ENCODE measurements at places on chromosomes 7 and 10.

GRCh38 chr10:116634126-116634975, 13.6 kb downstream of the PNLIPRP2 start:
- no peak for DNase-seq

GRCh38 chr10:49441488-49442476, 45.9 kb upstream of the DRGX start:
- DNase-seq = peak; percentile 48

DNA sequence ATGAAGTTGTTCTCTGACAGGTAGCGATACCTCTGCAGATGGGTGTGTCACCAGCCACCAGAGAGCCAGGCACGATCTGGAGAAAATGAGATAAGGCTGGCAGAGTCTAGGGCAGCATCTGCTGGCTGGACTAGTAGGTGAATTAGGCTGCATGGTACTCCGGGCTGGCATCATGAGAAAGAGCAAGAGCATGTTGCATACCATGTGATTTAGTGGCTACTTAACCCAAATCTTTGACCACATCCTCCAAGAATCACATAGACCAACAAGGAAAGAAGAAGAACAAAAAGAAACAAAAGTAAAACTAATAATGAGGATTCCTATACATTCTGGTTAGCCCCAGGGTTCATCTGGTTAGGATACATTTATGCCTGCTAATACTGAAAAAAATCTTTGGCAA, 23.4 kb upstream of the FAM170B start:
- DNase-seq = no peak

- DNase-seq = no peak
Observed at GRCh38 chr7:151003572-151003971, 12.8 kb downstream of the NOS3 start.

DNA sequence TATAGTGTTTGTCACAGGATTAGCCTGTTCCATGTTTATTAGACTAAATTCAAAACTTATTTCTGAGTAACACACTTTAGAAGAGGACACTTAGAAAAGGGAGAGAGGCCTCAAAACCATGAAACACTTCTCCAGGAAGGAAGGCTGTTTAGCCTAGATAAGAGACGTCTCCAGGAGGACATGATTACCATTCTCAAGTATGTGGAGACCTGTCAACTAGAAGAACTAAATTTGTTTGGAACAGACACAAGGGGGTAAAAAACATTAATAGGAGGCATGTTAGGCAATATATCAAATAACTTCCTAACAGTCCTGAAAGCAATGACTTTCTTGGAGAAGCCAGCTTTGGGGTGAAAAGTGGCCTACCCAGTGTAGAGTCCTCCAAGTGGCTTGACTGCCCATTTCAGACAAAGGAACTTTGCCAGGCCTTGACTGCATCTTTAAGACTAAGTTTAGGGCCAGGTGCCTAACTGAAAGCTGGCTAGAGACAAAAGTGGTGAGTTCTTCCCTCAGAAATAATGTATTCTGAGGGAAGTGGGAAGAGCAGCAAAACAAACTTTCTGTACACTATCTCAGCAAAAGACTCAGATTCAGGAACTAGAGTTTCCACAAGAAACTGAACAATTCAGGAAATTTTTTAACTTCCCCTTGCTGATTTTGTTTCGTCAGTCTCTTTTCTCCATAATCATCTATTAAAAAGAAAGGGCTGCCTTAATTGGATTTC, 11.8 kb downstream of the NCOA4 start:
- no peak for DNase-seq

GRCh38 chr10:80160361-80161320, 28.1 kb downstream of the PLAC9 start:
- no peak for DNase-seq

GRCh38 chr10:76245951-76246495, 814.6 kb downstream of the LRMDA start:
- no peak for DNase-seq

DNA sequence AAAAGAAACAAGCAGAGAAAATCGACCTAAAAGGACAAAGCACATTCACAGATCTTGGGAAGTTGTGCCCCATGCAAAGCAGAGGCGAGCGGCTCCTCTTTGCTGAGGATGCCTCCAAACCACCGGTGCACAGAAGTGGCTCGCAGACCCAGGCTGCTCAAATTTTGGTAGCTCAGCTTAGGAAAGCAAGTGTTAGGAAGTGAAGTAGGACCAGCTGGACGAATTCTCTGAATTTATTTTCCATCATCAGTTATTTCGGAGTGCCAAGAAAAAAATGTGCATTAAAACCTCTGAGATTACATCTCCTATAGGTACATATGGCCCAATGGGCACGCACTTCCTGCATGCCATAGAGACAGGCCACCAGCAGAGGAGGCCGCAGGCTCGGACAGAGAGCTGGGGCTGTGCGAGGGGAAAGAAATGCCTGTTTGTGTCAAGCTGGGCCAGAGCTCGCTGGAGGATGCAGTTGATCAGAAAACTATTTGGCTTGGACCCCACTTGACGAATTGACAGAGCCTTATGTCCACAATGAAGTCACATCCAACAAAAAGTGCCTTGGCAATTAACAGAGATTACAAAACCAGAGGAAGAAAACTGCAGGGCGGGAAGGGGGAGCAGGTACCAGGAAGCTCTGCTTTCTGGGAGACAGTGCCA, 122.3 kb upstream of the LYZL2 start:
- DNase-seq = no peak

DNA sequence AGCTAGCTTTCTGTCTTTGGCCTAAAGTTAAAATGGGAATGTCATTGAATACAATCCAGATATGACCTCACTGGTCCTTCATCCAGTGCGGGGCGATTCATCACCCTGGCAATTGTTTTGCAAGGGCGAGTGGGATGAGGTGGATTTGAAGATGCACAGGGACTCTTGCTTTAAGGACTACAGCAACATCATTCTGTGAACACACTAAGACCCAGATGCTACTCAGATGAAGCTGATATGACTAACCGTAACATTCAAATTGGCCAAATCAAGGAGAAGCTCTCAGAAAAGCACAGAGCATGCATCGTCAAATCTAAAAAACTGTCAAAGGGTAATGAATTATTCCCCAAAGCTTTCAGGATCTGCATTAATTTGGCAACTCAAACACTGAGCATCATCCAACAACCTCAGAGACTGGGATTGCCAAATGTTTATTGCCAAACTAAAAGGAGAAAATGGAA, 12.8 kb downstream of the CPA1 start:
- no peak for DNase-seq

DNA sequence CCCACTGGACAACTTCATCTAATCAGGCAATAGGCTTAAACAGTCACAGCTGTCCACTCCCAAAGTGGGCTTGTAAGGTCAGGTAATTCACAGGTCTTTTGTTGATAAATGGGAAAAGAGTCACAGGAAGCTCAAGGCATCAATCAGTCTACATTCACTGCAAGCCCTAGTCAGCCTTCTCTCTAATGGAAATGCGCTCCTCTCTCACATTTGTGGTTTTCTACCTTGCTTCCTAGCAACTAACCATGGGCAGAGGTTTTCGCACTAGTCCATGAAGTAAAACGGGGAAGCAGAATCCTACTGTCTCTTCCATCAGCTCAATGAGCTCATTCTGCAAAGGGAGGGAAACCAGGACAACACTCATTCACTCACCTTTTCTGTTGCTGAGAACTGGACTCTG, 53.5 kb upstream of the APBB1IP start:
- DNase-seq = no peak

DNA sequence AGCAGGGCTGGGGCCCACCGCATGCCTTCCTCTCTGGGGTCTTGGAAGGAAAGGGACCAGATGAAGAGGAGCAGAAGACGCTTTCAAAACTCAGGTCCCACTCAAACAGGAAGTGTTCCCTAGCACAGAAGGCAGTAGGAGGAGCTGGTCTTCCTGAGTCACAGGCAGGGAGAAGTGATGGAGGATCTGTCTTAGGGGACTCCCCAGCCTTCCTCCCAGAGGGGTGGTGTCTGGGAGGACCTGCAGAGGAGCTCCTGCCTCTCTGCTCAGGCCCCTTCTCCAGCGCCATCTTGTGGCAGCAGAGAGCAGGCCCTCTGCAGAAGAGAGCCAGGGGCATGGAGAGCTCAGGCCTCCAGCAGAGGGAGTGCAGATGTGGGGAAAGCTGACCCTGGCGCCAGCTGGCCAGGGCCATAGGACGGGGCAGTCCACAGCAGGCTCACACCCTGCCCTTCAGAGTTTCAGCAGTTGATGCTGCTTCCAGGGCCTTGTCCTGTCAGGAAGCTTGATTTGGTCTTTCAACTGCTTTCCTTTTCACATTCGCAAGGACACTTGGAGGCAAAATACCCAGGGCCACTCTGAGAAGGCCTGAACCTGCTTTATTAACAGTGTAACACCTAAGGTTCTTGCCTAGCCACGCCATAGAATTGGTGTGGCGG, 62.2 kb upstream of the TARP start:
- DNase-seq = peak; percentile 75

DNA sequence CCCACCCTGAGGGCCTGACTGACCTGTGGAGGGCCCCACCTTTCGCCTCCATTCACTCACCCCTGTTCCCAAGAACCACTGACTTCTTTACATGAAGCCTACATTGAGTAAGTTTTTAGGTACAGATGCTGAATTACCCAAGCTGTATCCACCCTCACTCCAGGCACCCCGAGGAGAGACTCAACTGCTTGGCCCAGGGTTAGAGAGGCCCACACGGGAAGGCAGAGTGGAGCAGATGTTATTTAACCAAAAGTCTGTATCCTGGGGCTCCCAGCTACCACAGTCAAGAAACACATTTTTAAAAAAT, 213.1 kb upstream of the FRMD4A start:
- no peak for DNase-seq

DNA sequence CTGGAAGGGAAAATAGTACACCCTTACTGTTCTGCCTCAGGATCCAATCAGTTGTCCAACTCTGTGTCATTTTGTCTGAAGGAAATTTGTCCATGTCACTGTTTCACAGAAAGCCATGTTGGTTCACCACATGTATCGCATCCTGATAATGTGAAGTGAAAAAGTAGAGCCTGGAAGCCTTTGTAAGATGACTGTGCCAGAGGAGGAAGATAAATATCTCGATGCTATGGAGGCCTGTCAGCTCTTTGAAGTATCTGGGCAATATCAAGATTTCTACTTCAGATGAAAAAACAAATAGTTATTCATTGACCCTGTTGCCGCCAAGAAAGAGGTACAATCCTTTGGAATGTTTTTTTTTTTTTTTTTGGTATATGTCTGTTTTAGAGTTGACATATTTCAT, 270.5 kb downstream of the PHF14 start:
- no peak for DNase-seq

DNA sequence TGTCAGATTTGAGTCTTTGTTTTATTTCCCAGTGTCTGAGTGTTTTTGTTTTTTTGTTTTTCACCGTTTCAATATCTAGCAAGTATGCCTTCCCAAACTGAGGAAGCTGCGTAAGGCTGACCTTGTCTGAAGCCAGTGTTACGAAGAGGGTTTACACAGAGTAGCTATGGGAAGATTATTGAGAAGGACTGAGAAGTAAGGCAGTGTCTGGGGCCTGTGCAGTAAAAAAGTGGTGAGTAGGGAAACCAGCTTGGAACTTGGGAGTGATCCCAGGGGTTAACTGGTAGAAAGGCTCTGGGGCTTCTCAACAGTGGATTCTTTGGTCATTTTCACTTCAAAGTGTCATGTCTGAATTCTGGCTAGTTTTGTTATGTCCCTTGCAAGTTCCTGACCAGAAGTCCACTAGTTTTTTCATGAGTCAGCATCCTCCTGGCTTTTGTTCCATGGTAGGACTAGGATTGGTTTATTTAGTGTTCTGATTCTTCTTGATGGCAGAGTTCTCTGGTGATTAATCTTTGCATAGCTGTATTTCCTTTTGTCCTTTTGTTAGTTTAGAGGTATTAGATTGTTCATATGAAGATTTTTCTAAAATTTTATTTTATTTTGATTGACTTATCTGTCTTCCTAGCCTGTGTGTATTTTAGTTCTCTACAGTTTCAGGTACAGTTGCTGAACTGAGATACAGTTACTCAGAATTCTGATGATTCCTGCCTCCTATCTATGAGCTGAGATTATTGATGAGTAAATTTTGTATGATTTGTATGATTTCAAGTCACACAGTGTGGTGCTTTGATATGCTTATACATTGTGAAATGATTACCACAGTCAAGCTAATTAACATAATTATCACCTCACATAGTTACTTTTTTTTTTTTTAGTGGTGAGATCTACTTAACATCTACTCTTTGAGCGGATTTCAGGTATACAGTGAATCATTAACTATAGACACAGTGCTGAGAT, 19.0 kb downstream of the GARS1 start:
- DNase-seq = no peak

GRCh38 chr7:91248996-91249395, 15.2 kb upstream of the FZD1 start:
- DNase-seq = no peak

- DNase-seq = peak; percentile 83
Observed at GRCh38 chr10:116270771-116271592, 2.0 kb downstream of the GFRA1 start.

DNA sequence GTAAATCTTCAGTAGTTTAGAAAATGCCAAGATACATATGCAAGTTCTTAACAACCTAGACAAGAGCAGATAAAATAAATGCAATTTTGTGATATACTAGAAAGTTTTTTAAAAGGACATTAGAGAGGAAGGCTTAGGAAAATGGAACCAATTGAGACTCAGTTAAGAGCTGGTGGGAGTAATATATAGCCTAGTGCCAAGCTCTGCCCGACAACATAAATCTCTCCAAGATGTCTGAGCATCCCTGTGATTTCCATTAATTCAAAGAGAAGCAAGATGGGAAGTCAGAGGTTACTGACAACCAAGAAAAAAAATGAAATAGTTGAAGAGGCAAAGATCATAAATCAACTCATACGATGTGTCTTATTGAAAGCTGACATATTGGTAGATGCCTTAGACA, 74.5 kb downstream of the DGKB start:
- DNase-seq = no peak

- DNase-seq = no peak
Observed at GRCh38 chr7:101393865-101394264, 31.2 kb downstream of the COL26A1 start.

GRCh38 chr7:29196191-29196590, 1.6 kb downstream of the CHN2 start:
- no peak for DNase-seq

GRCh38 chr7:70360557-70360956, 762.3 kb downstream of the AUTS2 start:
- DNase-seq = no peak

DNA sequence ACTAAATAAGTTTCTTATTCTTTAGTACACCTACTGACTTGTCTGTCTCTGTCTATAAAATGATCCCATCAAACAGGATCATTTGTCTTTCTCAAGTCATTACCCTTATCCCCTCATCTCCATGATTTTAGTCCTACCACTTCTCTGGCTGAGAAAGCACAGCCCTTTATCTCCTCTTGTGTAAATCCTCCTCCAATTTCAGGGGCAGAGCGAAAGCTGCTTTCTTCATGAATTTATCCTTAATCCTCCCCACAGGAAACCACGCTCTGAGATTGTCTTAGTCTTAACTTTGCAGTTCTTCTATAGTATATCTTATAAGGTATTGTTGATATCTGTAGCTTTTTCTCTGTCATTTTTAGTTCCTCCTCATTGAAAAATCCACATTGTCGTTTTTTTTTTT, 239.7 kb upstream of the PLXDC2 start:
- DNase-seq = no peak

GRCh38 chr7:42137941-42138340, 99.1 kb downstream of the GLI3 start:
- DNase-seq = no peak

GRCh38 chr10:85597006-85597405, 769.6 kb downstream of the GRID1 start:
- DNase-seq = no peak

Measured in right kidney (tissue), 9 donors.